ENCODE measurements at places on chromosomes 16 and 17.
A peak's percentile ranks its signal among the peaks of the same experiment; 100 is the strongest.

- DNase-seq: no peak
Observed at GRCh38 chr17:28125526-28126378, 83.3 kb downstream of the NLK start.

- DNase-seq: peak; percentile 37
Observed at GRCh38 chr17:73420897-73421296, 109.1 kb upstream of the CDC42EP4 start.

GRCh38 chr17:2484876-2485275 lies 26.8 kb downstream of the METTL16 start:
- DNase-seq: peak; percentile 55

GRCh38 chr17:44959821-44960531 lies 8.1 kb downstream of the C1QL1 start:
- DNase-seq: no peak

- DNase-seq: no peak
Observed at GRCh38 chr17:29764748-29765147, 142.0 kb upstream of the CORO6 start.

DNA sequence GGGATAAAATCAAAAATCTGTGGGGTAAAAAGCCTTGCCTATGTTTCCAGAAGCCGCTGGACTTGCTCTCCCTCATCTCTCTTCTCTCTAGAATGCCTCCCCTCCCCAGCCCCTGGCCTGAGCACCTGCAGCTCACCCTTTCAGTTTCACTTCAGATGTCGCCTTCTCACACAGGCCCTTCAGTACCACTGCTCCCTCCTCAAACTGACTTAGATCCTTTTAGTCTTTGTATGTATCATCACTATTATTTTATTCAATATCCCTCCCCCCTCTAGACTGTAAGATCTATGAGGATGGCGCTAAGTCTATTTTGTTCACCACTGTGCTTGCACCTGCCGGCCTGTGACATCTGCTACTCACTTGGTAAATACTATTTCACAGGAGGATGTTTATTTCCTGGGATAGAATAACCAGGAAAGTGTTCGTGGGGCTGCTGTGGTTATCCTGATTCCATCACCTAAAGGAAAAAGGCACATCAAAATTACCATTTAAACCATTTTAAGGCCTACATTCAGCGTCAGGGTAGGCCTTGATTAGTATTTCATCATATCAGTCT lies 122.3 kb downstream of the MRTFB start:
- no peak for DNase-seq

- no peak for DNase-seq
Observed at GRCh38 chr17:64499805-64500486, 3.1 kb upstream of the POLG2 start.

DNA sequence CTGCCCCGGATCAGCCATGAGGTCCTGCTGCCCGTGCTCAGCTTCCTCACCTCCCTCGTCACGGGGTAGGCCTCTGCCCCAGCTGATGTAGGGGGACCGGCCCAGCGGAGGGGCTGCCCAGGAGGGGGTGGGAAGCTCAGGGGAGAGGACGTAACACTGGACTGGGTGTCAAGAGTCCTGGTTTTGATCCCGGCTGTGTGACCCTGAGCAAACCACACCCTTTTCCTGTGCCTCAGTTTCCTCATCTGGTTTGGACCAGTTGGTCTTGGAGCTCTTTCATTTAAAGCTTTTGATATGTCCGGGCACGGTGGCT lies 6.6 kb downstream of the WDR81 start:
- no peak for DNase-seq

- no peak for DNase-seq
Observed at GRCh38 chr16:11232302-11232851, 23.6 kb downstream of the SOCS1 start.

DNA sequence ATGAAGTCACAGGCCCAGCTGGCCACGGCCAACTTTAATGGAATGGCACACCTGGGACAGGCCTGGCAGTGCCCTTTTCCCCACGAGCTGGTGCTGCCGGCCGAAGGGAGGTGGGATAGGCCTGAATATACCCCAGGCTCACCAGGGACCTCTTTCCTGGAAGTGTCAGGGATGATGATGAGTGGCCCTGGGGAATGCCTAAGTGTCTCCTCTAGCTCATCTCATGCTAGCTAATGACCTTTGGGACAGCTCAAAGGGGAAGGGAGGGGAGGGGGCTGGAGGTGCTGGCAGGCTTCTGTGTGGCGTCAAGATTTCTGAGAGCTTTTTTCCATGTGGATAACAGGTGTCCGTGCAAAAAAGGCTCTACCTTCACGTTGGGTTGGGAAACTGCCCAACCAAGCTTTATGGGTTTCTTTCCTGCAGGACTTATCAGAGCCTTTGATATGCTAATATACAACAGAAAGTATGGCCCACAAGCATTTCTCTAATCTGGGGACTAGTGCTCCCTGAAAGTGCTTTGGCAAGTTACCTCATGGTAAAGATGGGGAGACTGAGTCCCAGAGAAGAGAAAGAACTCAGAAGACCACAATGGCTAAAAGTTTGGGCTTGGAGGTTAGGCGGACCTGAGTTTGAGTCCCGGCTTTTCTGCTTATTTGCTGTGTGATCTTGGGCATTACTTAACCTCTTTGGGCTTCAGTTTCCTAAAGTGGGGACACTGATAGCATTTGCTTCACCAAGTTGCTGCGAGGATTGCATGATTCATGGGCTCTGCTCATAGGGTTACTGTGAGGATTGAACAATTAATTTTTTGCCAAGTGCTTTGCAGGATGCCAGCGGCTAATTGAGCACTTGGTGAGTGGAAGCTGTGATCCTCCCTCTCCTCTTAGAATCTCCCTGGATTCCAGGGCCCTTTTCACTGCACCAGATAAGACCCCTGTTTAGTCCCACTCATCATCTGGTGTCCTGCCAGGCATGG lies 14.0 kb downstream of the ADGRG1 start:
- DNase-seq: no peak

DNA sequence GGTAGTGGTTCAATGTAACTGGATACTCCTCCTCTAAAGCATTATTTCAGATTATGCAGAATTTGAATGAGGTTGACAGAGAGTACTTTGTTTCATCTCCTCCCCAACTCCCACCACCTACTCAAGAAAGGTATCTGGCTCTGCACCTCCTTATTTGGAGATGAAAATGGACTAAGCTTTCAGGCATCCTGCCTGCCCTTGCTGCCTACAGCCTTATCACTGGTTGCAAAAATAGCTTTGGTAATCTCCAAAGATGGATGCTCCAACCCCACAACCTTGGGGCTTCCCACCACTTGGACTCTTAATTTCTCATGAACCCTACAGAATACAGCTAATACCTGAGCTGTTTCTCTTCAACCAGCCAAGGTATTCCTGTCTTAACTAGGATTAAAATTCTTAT lies 45.3 kb upstream of the CORO6 start:
- DNase-seq: no peak

GRCh38 chr16:66475232-66475631 lies 48.1 kb downstream of the BEAN1 start:
- no peak for DNase-seq

DNA sequence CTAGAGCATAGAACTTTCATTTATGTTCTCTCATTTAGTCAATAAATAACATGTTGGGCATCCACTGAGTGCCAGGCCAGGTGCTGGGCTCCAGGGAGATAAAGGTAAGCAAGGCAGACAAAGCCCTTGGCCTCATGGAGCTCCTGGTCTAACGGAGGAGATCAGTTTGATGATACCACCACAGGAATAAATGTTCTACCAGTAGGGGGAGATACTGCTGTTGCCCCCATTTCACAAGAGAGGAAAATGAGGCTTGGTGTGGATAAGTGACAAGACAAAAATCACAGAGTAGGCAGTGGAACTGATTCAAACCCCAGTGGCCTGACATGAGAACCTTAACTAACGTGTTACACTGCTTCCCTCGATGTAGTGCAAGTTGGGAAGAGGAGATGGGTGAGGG lies 80.4 kb upstream of the ERCC4 start:
- DNase-seq: no peak

DNA sequence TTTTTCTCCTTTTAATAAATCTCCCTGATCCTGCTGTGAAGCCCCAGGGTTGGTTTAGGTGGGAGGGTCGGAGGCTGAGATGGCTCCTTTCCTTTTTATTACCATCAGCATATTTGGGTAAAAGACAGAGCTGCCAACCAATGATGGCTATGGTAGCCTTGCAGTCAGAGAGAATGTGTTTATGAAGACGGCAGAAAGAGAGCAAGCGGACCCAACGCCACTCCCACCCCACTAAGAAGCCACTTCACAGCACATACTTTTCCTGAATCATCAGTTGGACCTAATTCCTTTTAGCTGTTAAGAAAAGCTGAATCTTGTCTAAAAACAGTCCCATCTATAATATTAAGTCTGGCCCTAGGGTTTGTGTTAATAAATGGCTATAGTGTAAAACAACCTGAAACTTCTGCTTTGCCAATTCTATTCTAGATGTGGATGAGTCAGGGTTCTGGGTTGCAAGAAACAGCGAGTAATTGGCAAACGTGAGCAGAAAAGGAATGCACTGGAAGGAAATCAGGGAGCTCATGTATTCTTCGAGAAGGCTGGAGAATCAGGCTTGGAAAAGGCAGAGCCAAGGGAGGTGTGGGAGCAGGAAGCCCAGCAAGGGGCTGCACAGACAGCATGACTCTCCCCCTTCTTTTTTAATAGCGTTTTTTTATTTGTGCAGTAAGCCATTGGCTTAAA lies 34.0 kb upstream of the PRKCA start:
- no peak for DNase-seq

DNA sequence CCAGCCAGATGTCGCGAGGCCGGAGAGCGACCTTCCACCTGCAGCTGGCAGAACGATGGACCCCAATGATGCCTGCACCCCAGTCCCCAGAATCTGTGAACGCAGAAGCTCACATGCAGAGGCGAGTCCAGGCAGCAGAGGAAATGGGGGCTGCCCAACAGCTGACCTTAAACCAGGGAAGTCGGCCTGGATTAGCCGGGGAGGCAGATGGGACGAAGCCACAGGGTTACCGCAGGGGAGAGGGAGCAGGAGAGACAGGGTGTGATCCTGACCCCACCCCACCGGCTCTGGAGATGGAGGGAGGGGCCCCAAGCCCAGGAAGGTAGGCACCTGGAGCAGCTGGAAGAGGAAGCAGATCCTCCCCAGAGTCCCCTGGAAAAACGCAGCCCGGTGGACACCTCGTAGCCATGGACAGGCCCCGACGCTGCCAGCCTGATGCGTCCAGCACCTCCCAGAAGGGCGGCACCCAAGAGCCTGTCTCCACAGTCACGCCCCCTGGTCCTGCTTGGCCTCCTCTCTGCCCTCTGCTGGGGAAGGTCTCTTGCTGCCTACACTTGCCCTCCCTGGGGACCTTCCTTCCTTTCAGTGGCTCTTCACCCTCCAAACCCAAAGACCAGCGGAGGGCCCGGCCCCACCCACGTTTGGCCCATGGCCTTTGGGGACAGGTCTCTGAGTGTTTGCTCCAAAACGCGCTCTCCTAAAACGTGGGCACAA lies 37.3 kb downstream of the PIEZO1 start:
- DNase-seq: peak; percentile 69

- DNase-seq: peak; percentile 38
Observed at GRCh38 chr16:2471016-2471652, at the start of gene NTN3. Gene NTN3, plus strand, starts transcription at chr16:2471297. Its CDS starts 405 bp downstream, at chr16:2471702.

GRCh38 chr16:68454920-68455435 lies 6.7 kb upstream of the SMPD3 start:
- no peak for DNase-seq

DNA sequence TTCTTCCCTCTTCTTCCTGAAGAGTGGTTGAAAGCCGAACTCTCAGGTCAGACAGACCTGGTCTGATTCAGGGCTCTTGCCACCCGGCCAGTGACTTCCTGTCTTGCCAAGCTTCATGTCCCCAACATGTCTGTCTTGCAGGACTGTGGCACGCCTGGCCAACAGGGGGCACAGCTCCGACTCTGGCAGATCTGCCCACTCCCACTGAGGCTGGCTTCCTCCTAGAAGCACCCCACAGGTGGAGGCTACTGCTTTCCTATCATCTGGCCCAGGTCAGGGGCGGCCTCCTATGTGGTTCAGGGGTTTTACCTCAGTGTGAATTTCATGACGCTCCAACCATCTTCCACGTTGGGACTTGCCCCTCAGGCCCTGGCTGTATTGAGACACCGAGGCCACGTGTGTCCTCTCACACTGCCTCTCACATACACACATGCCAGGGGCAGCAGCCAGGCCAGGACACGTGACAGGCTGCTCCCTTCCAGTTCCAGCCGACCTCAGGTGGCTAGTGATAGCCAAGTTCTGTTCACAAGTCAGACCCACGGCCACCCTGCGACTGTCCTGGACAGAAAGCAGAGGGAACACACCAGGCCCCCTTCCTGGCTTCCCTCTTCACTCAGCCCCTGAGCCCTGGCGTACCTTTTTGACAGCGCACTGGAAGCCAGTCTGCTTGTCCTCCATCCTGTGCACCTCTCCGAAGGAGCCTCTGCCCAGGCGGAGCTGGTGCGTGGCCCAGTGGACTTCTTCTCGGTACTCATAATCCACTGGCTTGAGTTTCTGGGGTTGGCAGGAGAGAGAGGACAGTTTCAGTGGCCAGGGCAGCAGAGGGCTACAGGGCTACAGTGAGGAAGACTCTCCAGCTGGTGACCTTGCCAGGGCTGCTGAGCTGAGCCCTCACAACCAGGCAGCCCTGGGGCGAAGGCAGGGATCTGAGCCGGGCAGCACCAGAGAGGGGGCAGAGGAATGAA lies 22.6 kb upstream of the SPATA32 start:
- no peak for DNase-seq

DNA sequence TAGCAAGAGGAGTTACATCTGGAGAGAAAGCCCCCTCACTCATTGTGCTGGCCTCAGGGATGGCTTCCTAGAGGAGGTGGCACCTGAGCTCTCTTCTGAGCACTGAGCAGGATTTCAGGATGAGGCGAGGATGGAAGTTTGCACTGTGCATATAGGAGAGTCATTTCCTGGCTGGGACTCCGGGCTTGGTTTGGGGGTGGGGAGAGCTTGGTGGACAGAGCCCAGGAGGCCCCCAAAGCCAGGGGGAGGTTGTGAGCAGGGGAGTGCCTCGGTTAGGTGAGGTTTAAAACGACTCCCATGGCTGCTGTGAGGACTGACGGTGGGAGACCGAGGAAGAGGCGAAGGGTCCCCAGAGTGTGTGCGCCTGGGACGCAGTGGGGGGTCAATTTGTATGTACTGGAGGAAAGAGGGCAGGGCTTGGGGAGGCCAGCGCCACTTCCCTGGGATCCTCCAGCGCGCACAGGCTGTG lies 1.2 kb downstream of the CAMKK1 start:
- no peak for DNase-seq

- no peak for DNase-seq
Observed at GRCh38 chr16:82936941-82937551, 310.3 kb downstream of the CDH13 start.

GRCh38 chr17:37743875-37744632 lies 805 bp downstream of the HNF1B start:
- no peak for DNase-seq

All from HEK293T (cell line).